ENCODE measurements at places on chromosomes 7 and 10.
A peak's percentile ranks its signal among the peaks of the same experiment; 100 is the strongest.

GRCh38 chr7:105905910-105906568, 29.6 kb upstream of the ATXN7L1 start:
- DNase-seq, result no peak

DNA sequence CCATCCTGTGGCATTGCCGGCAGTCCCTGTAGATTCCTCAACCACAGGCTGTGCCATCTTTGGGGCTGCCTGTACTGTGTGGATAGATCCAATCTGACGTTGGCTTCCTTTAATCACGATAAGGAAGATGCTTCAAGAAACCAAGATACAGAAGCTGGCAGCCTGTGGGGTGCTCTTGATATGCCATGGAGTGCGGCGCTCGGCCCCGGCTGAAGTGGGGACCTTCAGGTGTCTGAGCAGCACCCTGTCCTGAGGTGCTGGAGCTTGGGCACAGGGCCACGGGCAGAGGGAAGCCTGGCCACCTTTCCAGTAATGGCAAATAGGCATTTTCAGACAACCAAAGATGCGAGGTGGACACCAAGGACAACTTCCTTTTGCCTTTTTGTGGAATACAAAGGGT, 139.5 kb downstream of the ACTR3B start:
- DNase-seq, result no peak

DNA sequence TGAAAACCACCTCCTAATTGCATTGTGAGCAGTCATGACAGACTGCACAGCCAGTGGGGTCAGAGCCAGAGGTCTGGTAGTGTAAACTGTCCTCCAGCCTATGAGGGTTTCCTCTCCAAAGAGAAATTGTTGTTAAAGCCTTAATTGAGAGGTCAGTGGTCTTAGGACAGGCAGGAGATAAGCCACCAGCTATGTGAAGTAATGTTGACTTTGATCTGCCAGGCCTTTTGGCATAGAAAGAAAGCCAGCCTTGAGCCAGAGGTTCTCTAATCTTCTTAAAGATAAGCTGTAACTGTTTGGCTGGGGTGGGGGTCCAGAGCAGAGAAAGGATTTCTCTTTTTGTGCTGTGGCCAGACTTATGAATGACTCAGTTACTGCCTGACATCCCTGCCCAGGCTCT, 248.4 kb downstream of the WDR11 start:
- DNase-seq, result no peak

- no peak for DNase-seq
Measured at GRCh38 chr10:104449391-104449790, 95.8 kb downstream of the CFAP58 start.

GRCh38 chr7:134539380-134540004, 9.4 kb upstream of the AKR1B15 start:
- DNase-seq, result no peak

DNA sequence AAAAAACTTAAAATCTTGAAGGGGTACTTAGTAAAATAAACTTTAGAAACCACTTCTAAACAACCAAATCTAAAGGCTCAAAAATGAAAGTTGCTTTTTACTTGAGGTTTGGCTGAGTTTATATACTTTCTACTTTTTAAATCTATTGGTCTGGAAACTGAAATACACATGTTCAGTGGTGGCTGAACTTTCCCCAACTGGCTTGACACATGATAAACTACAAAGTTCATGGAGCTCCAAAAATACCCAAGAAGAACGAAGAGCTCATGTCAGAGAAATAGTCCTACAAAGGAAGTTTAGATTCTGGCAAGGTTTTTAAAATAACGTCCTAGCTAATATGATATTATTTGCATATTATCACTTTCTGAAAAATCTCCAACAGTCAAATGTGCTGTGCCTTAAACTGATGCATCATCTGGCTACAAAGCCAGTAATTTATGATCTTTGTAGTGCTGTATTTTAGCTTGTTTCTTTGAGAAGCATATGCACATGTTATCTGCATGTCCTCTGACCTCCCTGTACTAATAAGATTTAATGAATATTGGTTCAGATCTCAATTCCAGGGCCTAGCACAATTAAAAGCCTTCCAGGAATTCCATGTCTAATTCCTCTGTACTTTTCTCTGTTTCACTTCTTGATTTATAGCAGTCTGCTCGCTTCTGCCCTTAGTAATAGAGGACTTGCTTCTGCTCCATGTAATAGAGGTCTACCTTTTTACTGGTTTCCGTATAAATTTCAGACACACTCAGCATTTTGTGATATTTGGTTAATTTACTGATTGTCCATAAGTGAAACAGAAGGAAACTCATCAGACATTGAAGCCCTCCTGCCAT, 28.2 kb downstream of the SEMA3C start:
- DNase-seq, result no peak

DNA sequence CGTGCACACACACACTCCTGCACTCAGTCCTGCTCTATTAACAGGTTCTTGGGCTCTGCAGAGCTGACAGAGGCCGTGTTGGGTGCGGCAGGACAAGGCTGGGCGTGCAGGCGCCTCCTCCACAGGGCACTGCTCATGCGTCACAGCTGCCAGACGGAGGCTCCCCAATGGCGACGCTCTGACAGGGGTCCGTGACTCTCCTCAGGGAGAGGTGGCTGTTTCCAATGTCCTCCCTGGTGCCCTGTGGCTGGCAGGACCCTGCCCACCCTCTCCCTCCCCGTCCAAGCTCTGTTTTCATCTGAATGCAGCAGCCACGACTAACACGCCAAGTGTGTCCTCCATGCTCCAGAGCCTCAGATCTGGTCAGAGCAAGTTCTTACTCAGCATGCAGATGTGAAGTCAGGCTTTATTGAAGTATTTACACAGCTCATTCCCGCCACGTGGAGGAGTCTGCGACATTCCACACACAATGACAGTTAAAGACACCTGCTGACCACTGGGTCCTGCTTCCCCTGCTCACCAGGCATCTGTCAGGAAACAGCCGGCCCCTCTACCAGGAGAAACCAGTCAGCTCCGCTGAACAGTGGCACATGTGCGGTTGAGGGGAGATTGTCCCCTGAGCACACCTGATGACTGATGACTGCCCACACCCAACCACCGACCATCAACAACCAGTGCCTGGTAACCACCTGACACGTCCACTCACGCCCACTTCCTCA, 116.7 kb downstream of the VIPR2 start:
- no peak for DNase-seq

DNA sequence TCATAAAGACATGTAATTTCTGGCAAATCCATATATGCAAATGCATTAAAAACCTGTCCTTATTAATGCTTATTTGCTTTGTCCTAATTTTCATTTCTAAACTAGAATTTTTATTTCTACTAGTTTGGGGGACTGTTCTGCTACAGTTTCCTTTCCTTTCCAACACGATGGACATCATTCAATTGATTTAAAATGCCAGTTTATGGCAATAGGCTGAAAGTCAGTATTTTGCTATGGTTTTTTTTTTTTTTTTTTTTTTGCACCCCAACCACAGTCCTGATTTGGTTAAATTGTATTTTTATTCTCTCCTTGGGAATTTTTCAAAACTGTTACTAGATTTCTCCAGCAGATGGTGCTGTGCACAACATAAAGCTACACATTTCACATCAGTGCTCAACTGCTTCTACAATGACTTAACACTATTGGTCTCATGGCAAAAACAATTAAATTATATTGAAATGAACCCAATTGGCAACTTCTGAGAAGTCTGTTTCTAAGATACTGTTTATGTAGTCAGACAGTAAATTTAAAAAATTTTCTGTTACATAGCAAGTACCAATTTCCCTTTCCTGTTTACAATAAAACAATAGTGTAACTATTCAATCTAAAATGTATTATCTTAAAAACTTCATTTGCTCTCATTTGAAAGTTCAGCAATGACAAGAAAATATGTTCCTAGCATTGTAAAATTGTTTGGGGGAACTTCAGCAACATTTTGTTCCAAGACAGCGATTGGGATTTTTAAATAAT, 193.8 kb upstream of the CCDC6 start:
- no peak for DNase-seq

- DNase-seq, result peak; percentile 68
Measured at GRCh38 chr10:5551531-5552375, 27.0 kb downstream of the CALML3 start.

DNA sequence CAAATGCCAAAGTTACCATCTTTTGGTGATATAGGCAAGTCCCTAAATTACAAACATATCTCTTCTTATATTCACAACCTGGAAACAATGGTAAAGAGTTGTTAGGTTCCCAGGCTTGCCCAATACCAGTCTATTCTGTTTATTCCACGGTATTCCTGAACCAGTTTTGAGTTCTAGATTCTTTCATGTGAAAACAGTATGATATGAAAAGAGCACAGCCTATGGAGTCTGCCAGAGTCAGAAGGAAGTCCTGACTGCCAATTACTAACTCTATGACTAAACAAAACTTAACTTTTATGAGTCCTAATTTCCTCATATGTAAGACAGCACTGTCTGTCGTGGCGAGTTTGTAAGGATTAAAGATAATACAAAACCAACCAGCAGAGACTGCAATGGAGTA, 5.6 kb downstream of the ABI1 start:
- DNase-seq, result no peak

DNA sequence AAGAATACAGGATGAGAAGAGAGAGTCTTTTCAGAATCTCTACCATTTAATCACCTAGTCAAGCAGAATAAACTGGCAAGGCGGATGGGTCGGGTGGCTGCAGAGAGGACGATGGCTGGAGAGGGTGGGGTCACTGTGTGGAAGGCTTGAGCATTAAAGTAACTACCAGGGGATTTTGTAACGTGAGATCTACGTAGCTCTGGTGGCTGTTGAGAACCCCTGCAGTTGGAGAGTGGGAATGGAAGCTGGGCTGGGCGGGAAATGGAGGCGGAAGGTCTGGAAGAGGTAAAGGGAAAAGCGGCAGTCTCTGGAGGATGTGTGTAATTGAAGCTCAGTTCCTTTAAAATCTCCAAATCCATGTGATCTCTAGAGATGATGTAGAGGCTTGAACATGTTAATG, 135.0 kb downstream of the GATA3 start:
- no peak for DNase-seq

GRCh38 chr10:94666391-94667102, 17.0 kb upstream of the CYP2C18 start:
- DNase-seq, result no peak

DNA sequence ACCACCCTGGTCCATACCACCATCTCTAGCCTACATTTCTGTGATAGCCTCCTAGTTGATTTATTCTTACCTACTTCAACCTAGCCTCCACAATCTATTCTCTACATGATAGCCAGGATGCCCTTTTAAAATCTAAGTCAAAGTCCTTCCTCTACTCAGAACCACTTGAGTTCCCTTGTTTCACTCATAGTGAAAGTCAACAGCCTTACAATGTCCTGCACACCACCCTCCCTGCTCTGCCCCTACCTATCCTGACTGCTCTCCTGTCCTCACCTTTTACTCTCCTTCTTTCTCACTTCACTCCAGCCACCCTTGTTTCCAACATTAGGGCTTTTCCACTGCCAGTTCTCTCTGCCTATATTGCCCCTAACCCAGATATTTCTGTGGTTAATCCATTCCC, 146.7 kb downstream of the GRM3 start:
- no peak for DNase-seq

GRCh38 chr10:69988094-69988493, 64.6 kb upstream of the MACROH2A2 start:
- DNase-seq, result no peak

GRCh38 chr7:24949884-24950283, 30.1 kb downstream of the OSBPL3 start:
- no peak for DNase-seq

DNA sequence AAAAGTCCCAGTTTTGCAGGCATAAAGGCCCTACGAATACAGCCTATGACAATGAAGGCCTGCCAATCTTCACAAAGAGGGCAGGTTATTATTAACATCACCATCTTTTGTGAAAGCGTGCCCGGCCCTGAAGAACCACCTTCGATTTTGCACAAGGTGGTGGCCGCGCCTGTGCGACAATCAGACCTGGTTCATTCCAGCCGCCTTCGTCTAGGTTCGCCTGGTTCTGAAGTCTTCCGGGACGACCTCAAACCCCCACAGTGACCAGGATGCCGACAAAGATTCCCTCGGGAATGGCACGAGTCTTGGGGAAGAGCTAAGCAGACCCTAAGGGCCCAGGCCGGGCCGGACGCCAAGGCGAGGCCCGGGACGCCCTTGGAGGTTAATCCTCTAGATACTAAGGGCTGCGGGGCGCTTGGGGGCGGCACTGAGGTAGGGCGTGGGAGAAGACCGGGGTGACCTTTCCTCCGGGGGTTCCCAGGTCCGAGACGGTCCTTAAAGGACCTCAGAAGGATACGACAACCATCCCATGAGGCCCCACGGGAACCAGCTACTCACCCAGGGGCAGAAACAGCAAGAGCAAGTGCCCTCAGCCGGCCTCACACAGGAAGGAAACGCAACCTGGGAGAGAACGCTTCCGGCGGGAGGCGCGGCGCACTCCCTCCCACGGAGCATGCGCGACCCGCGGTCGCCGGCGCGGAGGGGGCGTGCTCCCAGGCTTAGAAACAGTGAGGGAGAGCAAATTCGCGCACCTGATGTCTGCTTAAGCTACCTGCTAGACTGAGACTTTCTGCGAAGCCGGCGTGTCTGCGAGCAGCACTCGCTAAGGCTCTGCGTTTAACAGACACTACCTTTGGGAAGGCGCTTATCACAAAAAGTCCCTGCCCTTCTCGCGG, at the start of gene ATAD1:
TSS of gene ATAD1 (minus strand) at position 618 of the 896 bp plus-strand sequence. CDS start 3,627 bp downstream, outside the sequence.
- peak; percentile 75 for DNase-seq

DNA sequence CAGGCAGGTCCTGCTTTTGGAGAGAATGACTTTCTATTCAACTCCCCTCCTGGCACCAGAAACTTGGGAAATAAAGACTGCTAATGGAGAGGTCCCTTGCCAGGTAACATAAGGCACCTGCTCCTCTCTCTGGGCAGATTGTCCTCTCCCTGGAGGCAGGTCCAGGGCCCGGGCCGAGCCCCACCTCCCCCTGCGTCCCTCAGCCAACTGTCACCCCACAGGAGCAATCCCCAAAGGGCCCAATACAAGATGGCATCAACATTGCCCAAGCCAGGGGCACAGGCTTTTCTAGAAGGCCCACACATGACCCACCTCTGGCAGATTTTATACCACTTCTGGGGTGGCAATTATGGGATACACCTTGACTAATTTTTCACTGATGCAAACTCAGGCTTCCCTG, 145.2 kb downstream of the HERPUD2 start:
- no peak for DNase-seq

GRCh38 chr7:71290452-71290851, 158.5 kb downstream of the GALNT17 start:
- no peak for DNase-seq

DNA sequence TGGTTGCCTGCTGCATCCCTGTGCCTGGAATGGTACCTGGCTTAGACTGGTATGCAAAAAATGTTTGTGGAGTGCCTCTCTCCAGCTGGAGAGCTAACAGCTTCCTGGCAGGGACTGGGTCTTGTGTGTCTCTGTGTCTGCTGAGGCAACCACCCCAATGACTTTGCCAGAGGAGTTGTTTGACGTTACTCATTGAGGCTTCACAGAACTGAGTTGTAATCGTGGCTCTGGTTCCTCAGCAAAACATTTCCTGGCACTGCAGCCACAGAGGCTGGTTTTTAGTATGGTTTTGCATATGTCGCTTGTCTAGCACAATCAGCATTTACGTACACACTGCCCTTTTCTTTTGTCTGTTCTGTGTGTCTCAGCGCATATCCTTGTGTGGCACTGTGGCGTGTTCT, 7.5 kb downstream of the ZNF282 start:
- DNase-seq, result no peak

DNA sequence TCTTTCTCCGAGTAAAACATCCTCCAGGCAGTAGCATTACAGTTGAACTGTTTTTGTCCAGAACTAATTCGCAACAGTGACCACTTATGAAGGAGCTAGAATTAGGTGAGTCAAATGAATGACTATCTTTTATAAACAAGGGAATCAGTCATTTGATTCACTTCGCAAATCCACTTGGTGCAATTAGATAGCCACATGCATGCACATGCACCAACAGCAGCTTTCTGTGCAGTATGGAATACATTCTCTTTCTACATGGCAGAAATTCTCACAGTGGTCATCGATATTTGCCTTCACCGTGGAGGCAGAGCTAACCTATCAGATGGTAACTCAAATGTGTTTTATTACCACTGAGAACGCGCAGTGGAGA, 118.8 kb downstream of the CDK6 start:
- no peak for DNase-seq

All from stimulated activated CD8-positive, alpha-beta memory T cell treated with anti-CD3 and anti-CD28 coated beads, Interleukin-2, amount 100 ng/mL, for 48 hours (primary cell).